ENCODE measurements at places on chromosomes 5 and 9.

- no peak for DNase-seq
Measured at GRCh38 chr5:89191374-89191773, 308.4 kb upstream of the MEF2C start.

DNA sequence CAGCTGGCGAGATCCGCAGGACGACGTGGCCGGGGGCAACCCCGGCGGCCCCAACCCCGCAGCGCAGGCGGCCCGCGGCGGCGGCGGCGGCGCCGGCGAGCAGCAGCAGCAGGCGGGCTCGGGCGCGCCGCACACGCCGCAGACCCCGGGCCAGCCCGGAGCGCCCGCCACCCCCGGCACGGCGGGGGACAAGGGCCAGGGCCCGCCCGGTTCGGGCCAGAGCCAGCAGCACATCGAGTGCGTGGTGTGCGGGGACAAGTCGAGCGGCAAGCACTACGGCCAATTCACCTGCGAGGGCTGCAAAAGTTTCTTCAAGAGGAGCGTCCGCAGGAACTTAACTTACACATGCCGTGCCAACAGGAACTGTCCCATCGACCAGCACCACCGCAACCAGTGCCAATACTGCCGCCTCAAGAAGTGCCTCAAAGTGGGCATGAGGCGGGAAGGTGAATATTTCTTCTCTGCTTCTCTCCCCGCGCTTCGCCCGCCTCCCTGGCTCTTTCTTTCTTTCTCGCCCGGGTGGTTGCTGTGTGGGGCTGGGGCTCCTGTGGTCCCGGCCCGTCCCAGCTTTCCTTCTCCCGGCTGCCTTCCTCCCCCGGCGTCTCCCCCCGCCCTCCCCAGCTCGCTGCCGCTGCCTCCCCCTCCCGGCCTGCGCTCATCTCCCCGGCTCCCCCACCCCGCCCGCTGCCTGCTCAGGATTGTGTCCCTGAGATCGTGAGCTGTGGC is 2.2 kb downstream of the NR2F1 start:
- DNase-seq, result no peak

GRCh38 chr5:20229303-20230005 is 241.5 kb upstream of the CDH18 start:
- DNase-seq, result no peak

GRCh38 chr9:134389642-134390041 is 63.4 kb downstream of the RXRA start:
- no peak for DNase-seq

GRCh38 chr5:23482642-23483041 is 24.8 kb upstream of the PRDM9 start:
- no peak for DNase-seq

GRCh38 chr5:32379421-32379820 is 65.1 kb downstream of the ZFR start:
- no peak for DNase-seq

DNA sequence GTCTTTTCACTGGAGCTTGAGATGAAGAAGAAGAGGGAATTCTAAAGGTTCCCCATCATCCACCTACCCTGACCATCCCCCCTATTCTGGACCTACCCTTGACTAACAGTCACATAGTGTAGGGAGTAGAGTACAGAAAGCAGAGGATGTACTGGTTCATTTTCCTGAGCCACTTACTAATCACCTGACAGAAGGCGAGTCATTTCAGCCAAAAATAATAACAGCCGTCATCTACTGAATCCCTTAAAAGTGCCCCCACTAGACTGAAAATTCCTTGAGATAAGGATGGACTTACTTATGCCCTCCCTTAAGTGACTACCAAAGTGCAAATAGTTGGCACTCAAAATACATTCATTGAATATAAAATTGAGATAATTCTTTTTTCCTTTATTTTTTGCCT is 112.2 kb downstream of the FOXD1 start:
- no peak for DNase-seq

DNA sequence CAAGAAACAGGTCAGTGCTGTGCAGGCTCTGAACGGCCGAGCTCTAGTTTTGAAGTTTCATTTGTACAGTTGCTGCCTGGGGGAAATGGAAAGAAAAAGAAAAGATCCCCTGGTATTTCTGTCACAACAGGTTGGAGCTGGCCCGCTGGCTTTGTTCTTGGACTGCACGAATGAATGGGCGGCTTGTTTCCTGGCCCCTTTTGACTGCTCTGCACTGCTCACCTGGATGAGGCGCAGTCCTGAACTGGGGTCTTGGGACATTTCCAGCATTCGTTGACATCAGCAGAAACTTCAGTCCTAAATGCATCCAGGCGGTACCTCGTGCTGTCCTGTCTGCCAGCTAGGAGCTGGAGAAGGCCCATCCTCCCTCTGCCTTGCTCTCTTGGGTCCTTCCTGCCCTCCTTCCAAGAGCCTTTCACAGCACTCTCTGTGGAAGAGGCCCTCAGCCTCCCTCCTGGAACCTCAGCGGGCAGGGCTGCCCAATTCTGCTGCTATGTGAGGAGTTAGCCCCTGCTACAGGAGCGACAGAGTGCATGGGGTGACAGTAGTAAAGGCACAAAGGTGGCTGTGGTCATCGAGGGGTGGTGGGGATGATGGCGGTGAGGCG is 189.2 kb downstream of the FSTL4 start:
- no peak for DNase-seq

All from fibroblast of mammary gland (primary cell).